ENCODE measurements at places on chromosomes 1 and 21. TPM values are rescaled to one million over a fixed set of nuclear protein-coding genes. Genes with fewer than 3 reads are reported as not detected.

Gene ZFP69B
- 3.4 TPM for total RNA-seq

Gene ADCY10
- 0.08 TPM for total RNA-seq

Gene AKR7A3
- total RNA-seq: 1.6 TPM

Gene LIPI
- total RNA-seq: not detected

Gene OR2L2
- 0.11 TPM for total RNA-seq

Gene MFSD2A
- 6.4 TPM for total RNA-seq

Gene KMO
- not detected for total RNA-seq

Gene RXFP4
- not detected for total RNA-seq

Gene PLPPR5
- not detected for total RNA-seq

Gene CFHR1
- not detected for total RNA-seq

Gene RPRD2
- 31.8 TPM for total RNA-seq

Gene PLA2G2C
- not detected for total RNA-seq

Gene PGLYRP4
- not detected for total RNA-seq

Gene NMNAT2
- not detected for total RNA-seq

Gene FCRLB
- 0.33 TPM for total RNA-seq

Gene BATF3
- not detected for total RNA-seq

Gene CA6
- 2.4 TPM for total RNA-seq

Gene CELA2B
- not detected for total RNA-seq

Gene PCAT6
- 1.6 TPM for total RNA-seq

Gene FAM78B
- not detected for total RNA-seq

Gene PODN
- total RNA-seq: not detected

Gene TENT5C
- total RNA-seq: 150 TPM

Gene ICOSLG
- 40.5 TPM for total RNA-seq

Gene COL24A1
- total RNA-seq: not detected

Gene CD101
- 3.7 TPM for total RNA-seq

Gene WNT3A
- not detected for total RNA-seq

Gene PPFIA4
- 1.1 TPM for total RNA-seq

Gene LRRN2
- not detected for total RNA-seq

Gene HSD11B1
- total RNA-seq: not detected

Gene KCNK2
- not detected for total RNA-seq

Gene OR2T29
- not detected for total RNA-seq

Gene UBL4B
- total RNA-seq: not detected

Gene PDZK1IP1
- total RNA-seq: not detected

Gene C1orf87
- total RNA-seq: not detected

Gene ASTN1
- not detected for total RNA-seq

Gene KRTAP12-2
- not detected for total RNA-seq

Gene LCE2C
- total RNA-seq: not detected

Gene CYP4B1
- not detected for total RNA-seq

Gene HCRTR1
- total RNA-seq: not detected

Gene PPP1R12B
- total RNA-seq: 12.3 TPM

Gene AMY1A
- total RNA-seq: not detected

Gene C4BPB
- total RNA-seq: 1.8 TPM

Gene RPTN
- not detected for total RNA-seq

Gene ANKRD65
- total RNA-seq: not detected

Gene PDXK
- 71.1 TPM for total RNA-seq

Gene OR2T33
- total RNA-seq: not detected

Gene MTARC2
- total RNA-seq: not detected

Gene RUNX3
- 423 TPM for total RNA-seq

Gene FCMR
- total RNA-seq: 133 TPM

Data from CD8-positive, alpha-beta T cell (primary cell).